Activated CD4-positive, alpha-beta memory T cell treated with anti-CD3 and anti-CD28 coated beads, Interleukin-2, amount 10 ng/mL, durations not matched to agents 7 days and 5 days (primary cell): ENCODE measurements at places on chromosomes 12 and 14.

GRCh38 chr14:101927859-101928258, 36.5 kb upstream of the DYNC1H1 start:
- DNase-seq = no peak

- no peak for DNase-seq
These were observed 139.2 kb downstream of the KICS2 start for GRCh38 chr12:64082866-64083268.

GRCh38 chr14:54737132-54737711, 165.4 kb downstream of the GCH1 start:
- no peak for DNase-seq

DNA sequence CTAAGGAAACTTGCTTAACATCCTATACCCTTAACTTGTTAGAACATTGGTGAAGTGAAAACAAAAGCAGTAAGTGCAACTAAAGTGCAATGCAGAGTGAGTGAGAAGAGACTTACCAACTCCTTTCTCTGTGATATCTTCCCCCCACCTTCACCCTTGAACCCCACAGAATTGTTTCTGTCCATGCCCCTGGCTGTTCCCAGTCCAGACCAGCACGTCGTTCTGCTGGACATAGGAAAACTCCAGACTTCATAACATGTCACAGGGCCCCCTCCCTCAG, 91.9 kb downstream of the DAD1 start:
- no peak for DNase-seq

GRCh38 chr12:12788675-12789368, 3.4 kb downstream of the APOLD1 start:
- peak; percentile 68 for DNase-seq

- no peak for DNase-seq
These were observed 661.8 kb downstream of the DIO2 start for GRCh38 chr14:79549515-79549914.

GRCh38 chr12:110591451-110592051, 8.4 kb upstream of the PPTC7 start:
- no peak for DNase-seq

DNA sequence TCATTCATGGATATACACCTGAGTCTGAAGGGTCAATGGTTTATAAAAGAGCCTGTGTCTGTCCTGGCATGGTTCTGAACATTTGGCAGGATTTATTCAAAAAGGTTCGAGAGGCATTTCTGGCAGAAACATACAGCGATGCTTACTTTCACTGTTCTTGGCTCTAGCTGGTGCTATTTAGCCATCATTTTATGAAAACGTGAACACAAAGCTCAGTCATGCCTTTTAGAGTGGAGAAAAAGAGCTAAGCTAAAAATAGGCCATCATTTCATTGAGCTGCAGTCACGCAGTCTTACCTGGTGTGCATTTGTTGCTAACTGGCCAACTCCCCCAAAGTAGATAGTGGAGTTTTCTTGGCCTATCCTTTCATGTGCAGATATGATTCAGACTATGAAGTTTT, 1209.5 kb downstream of the SLC16A7 start:
- DNase-seq = no peak

GRCh38 chr12:116186482-116187150, 90.9 kb downstream of the MED13L start:
- no peak for DNase-seq

DNA sequence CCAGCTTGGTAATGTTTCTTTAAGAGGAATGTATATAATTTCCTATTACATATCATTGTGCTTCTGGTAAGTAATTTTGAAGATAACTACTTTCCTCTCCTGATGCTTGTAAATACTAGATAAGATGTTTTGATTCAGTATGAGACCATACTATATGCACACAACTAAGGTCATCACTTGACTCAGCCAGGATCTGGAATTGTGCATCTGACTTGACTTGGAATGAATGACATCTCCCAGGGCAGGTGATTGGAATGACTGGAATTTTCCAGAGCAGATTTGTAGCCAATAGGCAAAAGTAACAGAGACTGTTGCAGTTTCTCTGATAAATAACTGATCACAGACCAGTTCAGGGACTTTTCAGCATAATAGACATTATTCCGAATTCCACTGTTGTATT, 11.1 kb downstream of the BEST3 start:
- no peak for DNase-seq
